ENCODE measurements at places on chromosomes 7 and 10.

DNA sequence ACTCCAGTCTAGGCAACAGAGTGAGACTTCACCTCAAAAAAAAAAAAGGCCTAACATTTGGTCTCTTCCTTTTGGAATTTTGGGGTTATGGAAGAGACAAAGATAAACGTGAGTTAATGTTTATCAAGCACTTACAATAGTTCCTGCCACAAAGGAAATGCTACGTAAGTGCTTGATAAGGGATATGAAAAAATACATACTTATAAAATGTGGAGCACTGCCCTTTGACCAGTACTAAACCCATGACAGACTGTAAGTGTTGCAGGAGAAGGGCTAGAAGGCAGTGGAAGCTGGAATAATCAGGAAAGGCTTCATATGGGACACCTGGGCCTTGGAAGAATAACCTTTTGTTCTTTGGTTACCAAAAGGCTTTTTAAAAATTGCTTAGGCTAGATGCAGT lies 25.5 kb downstream of the TMEM248 start:
- DNase-seq = no peak

DNA sequence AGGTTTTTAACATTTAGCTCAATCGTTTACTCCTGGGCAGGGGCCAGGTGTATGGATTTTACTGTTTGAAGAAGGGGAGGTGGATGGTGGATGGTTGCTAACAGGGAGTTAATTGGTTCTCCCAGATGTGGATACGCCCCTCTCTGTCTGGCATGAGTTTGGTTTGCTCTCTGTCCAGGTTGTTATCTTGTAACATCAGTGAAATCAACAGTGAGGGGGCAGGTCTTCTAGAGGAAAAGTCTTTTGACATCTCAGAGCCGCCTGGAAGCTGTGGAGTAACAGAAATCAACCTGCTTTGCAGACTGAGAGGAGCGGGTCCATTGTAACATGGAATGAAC lies 243.4 kb downstream of the MGMT start:
- no peak for DNase-seq

GRCh38 chr10:132690401-132690800 lies 95.5 kb downstream of the NKX6-2 start:
- no peak for DNase-seq

- no peak for DNase-seq
Observed at GRCh38 chr10:78805176-78805575, 263.6 kb upstream of the ZMIZ1 start.

DNA sequence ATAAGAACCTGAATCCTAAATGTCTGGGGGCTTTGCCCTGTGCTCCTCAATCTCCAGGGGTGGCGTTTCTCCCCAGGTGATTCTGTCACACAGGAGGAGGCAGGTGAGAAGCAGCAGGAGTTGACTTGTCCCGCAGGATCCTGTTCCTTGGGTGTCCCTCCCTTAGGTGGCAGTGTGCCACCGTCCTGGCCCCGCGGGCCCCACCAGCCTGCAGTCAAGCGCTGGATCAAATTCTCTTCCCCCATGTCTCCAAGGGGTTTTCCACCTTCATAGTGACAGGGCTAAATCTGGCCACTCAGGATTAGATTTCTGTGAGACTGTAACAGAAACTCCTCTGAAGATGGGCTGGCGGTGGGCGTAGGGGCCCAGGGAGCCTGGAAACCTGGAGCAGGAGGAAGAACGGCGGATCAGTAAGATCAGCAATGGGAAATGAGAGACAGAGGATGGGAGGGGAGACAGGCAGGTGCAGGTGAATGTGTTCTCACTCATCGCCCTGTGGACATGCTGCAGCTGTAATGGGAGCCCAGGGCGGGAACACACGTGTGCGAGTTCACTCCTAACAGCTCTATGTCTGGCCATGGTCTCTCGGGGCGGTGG lies 329.2 kb upstream of the COBL start:
- no peak for DNase-seq

GRCh38 chr7:100667331-100668068 lies 6.0 kb upstream of the GNB2 start:
- no peak for DNase-seq

GRCh38 chr7:150629347-150629746 lies 2.8 kb downstream of the GIMAP6 start:
- no peak for DNase-seq

- DNase-seq = no peak
Observed at GRCh38 chr7:23680414-23681405, 711 bp downstream of the FAM221A start.

DNA sequence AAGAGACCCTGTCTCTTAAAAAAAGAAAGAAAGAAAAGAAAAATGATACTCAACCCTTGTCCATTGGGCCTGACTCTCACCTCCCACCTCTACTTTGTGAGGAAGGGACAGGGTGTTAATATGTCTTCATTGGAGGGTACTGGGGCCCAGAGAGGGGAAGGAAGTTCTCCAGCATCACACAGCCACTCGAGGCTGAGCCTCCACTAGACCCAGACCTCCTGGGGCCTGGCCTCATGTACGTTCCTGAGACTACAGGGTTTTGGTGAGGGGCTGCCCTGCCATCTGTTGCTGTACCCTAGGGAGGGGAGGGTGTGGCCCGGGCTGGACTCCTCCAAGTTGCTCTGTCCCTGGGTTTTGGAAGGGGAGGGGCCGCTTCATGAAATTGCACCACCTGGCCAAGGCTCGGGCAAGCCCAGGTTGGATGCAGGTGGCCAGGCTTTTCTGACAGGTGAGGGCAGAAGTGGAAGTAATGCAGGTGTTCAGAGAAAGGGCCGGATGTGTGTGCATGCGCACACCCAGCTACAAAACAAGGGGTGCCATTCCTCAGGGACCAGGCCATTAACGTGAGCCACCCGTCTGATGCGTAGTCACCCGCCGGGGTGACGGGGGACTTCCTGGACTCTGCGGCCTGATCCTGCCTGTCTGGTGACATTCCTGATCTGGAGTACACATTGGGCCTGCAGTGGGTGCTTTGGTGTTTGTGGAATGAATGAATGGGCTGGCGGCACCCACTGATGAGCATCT lies 21.7 kb downstream of the GTF2IRD1 start:
- no peak for DNase-seq

DNA sequence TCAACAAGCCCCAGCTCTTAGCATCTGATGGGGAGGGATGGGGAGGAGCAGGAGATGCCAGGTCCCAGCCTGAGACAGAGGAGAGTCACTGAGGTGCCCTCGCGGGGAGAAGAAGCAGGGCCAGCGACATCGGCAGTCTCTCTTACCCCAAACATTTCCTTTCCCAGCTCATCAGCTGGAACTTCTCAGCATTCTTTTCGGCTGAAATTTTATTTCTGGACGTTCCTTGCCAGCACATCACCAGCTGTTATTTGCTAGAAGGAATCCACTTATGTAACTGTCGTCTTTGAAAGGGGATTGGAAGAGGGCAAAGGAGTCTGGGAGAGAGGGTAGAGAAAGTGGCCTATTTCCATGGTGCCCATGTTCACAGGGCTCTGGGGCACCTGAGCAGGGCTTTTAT lies 101.0 kb upstream of the SHH start:
- no peak for DNase-seq

- DNase-seq = no peak
Observed at GRCh38 chr7:27351786-27352185, 109.2 kb downstream of the EVX1 start.

DNA sequence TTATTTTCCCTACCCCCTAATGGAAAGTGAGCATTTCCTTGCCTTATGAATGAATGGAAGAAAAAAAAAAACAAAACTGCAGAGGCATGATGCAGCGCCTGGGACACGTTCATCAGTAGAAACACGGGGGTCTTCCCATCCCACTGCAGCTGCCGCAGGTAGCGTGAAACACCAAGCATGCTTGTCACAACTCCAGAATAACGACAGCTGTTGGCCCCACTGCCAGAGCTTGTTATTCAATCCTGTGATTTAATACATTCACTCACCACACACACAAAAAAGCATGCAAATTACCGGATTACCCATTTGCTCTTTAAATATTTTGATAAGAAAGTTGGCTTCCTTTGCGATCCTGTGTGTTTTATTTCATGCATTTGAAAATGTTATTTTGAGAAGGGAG lies 48.4 kb upstream of the GNA12 start:
- DNase-seq = no peak

GRCh38 chr7:158070222-158070920 lies 517.3 kb downstream of the PTPRN2 start:
- no peak for DNase-seq

- DNase-seq = no peak
Observed at GRCh38 chr7:45390731-45391130, 183.4 kb upstream of the ADCY1 start.

DNA sequence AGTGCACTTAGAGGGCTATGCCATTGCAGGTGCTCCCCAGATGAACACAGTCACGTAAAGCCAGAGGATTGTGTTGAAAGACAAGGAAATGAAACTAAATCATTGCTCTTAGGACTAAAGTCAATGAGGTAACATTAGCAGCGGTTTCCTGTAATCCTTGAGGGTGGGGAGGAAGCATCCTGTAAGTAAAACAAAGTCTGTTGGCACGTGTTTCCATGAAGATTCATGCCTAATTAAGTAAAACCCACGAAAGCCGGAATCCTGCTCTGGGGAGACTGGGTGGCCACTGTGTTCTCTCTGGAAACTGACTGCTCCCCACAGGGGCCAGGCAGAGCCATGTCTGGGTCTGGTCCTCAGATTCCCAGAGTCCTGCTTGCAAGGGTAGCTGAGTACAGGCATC lies 18.3 kb downstream of the STEAP1B start:
- no peak for DNase-seq

DNA sequence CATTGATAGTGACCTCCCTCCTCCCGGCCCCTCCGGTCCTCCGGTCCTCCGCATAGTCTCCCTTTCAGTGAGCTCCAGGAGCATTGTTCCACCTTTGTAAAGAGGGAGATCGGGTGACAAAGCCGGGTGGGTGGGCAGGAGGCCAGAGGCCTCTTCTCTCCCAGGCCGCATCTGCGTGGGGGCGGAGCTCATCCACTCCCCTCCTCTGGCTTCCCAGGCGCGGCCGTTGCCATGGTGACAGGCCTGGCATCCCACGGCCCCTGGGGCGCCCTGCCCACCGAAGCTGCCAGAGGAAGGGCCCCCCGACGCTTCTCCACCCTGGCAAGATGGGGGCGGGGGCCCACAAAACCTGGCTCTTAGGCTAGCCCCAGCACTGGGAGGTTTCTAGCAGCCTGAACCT lies 4.4 kb upstream of the FZD9 start:
- no peak for DNase-seq

DNA sequence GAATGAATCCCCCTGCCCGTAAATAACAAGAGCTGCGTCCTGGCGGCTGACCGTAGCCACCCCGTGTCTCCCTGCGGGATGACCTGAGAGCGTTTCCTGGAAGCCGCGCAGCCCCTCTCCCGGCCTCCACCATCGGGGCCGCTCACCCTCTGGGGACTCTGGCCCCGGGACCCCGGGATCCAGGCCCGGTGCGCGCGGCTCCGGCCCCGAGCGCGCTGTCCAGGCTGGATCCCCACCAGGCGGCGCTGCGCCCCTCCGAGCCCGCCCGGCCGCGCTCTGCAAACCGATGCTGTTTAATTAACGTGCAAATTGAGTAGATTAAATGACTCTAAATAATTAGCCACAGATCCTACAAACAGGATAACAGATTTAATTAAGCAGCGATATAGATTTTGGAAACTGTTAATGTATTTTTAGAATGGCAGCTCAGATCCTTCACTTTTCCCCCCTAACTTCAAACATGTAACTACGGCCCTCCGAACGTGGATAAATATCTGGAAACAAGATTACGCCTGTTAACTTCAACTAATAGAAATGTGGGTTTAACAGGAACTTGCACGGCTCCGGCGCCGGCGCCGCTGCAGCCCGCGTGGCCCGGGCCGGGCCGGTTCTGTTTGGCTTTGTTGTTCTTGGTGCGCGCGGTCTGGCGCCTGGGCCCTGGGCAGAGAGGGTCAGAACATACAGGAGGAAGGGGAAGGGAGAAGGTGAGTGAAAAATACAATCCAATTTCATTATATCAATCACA lies 7.1 kb upstream of the UNCX start:
- DNase-seq = no peak

DNA sequence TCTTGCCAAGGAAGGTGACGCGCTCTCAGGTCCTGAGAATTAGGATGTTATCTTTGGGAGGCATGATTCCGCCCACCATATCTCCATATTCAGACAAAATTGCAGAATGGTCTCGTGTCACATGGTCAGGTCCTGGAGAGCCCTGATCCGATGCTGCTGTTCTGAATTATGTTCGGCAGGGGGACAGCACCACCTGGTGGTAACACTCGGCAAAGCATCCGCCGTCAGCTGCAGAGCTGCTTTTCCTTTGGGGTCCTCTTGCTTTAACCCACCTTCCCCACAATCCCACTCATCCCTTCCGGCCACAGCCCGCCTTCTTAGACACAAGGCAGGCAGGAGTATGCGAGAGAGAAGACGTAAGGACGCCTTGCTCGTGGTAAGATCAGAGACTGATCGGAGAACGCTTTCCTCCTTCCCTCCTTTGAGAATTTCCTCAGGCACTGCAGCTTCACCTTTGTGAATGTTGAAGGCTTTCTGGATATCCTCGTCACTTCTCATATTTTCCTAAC lies 327.8 kb upstream of the C7orf33 start:
- DNase-seq = no peak

GRCh38 chr7:89839329-89839728 lies 314.9 kb upstream of the STEAP1 start:
- DNase-seq = no peak

GRCh38 chr10:103095005-103095404 lies 98.1 kb downstream of the NT5C2 start:
- no peak for DNase-seq

- no peak for DNase-seq
Observed at GRCh38 chr10:128081720-128082119, 44.5 kb downstream of the MKI67 start.

GRCh38 chr7:141280100-141280499 lies 206.2 kb downstream of the TMEM178B start:
- DNase-seq = no peak

DNA sequence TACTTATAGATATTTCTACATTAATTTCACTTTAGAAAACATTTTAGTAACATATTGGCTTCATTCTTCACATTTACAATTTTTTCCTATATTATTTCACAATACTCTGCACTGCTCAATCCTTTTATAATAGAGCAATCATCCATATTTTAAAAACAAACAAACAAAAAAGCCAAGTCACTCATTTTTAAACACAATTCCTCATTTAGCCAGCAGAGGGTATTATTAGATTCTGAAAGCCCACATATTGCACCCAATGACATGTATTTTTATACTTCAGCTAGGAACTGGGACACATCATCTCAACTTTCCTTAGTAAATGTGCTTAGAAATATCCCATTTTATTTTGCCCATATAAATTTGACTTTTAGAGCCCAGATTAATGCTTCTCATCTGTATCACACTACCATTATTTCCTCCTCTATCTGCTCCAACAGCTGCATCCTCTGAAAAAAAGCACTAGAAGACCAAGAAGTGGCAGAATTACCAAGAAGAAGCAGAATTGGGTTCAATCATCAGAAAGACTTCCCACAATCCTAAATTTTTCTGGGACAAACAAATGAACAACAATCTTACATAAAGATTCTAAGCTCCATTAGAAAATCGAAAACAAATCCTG lies 29.5 kb downstream of the CTNNA3 start:
- DNase-seq = no peak

DNA sequence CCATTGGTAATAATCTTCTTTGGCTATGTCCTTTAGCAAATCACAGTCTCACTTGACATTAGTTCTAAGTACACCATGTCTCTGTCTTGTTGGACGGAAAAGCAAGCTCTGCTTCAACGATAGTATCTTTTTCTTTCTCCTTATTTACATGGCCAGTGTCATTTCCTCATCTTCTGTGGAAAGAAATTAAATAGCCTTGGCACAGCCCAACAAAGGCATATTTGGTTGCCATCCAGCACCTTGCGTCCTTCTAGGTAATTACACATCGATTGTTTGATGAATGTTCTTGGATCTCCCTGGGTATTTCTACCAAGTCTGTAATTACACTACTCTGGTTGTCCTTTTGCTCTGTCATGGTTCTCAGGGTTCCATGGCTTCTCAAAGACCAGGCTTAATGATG lies 183.1 kb downstream of the CHN2 start:
- no peak for DNase-seq

All from KG1 (cell line).